GM23248 (cell line): ENCODE measurements at places on chromosomes 11 and 22. TPM values are rescaled to one million over a fixed set of nuclear protein-coding genes. Genes with fewer than 3 reads are reported as not detected.

MAJIN gene
- not detected in 2 replicates for total RNA-seq

CARNS1 gene
- total RNA-seq: 0.38 and 0.43 TPM in 2 replicates

SMIM35 gene
- not detected in 2 replicates for total RNA-seq

DNA sequence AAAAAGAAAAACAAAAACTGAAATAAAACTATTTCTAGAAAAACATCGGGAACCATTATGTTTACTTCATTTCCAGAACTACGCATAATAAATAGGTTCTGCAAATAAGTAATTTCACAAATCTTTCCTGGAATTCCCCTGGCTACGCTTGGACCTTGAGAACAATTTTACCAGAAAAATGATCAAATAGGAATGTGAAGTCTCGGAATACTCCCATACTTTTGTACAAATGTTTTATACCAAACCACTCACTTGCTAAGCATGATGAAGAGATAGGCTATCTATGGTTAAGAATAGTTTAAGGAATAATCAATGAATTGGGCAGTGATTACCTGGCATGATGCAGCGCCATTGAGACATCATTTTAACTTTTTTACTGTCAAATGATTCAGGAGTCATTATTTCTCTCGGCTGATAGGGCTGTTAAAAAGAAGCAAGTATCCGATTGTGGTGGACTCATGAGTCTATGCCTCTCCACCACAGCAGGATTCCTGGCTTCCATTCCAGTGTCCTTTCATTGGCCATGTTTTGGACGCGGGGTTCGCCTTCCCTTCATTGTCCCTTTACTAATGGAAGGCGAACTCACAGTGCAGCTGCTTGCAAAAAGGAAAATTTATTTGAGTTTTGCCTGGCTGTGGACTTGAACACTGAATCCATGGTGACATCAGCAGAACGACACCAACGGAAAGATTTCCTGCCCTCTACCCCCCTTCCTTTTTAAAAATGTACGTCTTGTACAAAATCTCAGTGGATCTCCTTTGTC is 39.9 kb upstream of the BLID start:
- no peak for DNase-seq
- no peak overlapping the region for H3K4me3 ChIP-seq
- H3K36me3 ChIP-seq: peaks cover 68% of the 10 kb centered on the region
- peaks cover 94% of the 10 kb centered on the region for H3K4me1 ChIP-seq
- H3K27ac ChIP-seq: peak overlapping the region; percentile 91

GRCh38 chr22:47621253-47621652 is 858.8 kb downstream of the TBC1D22A start:
- no peaks in the 10 kb centered on the region for H3K36me3 ChIP-seq
- H3K4me3 ChIP-seq: no peak overlapping the region
- no peak for DNase-seq
- no peak overlapping the region for H3K27ac ChIP-seq
- H3K27me3 ChIP-seq: no peaks in the 10 kb centered on the region
- no peaks in the 10 kb centered on the region for H3K4me1 ChIP-seq

DNA sequence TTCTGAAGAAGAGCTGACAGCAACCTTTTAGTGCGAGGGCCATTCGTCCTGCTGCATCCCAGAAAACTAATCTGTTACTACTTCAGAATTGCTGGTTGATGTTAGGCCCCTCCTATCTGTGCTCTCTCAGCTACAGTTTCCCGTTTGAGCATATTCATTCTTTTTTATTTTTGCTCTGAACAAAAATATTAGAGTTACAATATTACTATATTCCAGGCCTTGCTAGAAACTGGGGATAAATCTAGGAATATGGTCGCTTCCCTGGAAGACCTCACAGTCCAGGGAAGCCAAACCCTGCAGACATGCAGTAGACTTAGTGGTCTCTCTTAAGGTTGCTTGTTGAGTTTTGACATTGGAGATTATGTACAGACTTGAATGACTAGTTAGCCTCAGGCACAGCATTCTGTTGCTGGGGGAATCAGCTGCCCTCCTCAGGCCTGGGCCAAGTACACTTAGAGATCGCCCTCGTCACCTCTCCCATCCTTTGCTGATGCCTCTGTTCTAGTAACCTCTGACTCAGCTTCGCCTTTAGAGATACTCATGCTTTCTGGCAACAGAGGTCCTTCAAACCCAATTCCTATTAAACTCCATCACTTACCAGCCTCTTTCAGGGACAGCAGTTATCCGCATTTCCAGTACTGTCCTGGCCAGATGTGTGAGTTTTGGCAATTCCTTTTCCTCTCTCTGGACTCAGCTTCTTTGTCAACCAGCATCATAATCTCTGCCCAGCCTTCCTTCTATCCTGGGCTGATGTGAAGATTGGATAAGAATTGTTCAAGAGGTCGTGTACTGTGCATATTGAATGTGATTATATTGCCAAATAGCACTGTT is 698 bp upstream of the ANAPC15 start:
- no peaks in the 10 kb centered on the region for H3K27me3 ChIP-seq
- peaks cover 31% of the 10 kb centered on the region for H3K4me1 ChIP-seq
- DNase-seq: peak; percentile 97

GRCh38 chr11:13776134-13776815 is 107.8 kb downstream of the FAR1 start:
- H3K4me1 ChIP-seq: no peaks in the 10 kb centered on the region
- H3K27ac ChIP-seq: no peak overlapping the region
- DNase-seq: peak; percentile 3

- H3K27ac ChIP-seq: no peak overlapping the region
- no peaks in the 10 kb centered on the region for H3K36me3 ChIP-seq
- peaks cover 10% of the 10 kb centered on the region; the same call in 1 of the 2 replicates for H3K27me3 ChIP-seq
- DNase-seq: no peak
- H3K4me3 ChIP-seq: no peak overlapping the region
These were observed 58.7 kb downstream of the CHST1 start for GRCh38 chr11:45606514-45607281.

- H3K4me1 ChIP-seq: no peaks in the 10 kb centered on the region
- no peak overlapping the region for H3K4me3 ChIP-seq
- no peaks in the 10 kb centered on the region for H3K36me3 ChIP-seq
- H3K27ac ChIP-seq: no peak overlapping the region
These were observed 2.2 kb upstream of the SLC16A8 start for GRCh38 chr22:38086001-38086845.

CDC42EP2 gene
- total RNA-seq: 32.1 and 32.6 TPM in 2 replicates

RASGRP2 gene
- not detected in 2 replicates for total RNA-seq

GLYATL2 gene
- total RNA-seq: 0.65 TPM in 1 of 2 replicates, not detected in the other
